Stimulated activated memory B cell treated with anti-CD40 and anti-IgM and Interleukin-4, amounts not matched to agents 10 μg/mL and 1 μg/mL and 100 μg/mL, for 72 hours (primary cell): ENCODE measurements at places on chromosomes 6 and 20.

GRCh38 chr20:46378412-46379009, 27.9 kb downstream of the ELMO2 start:
- ATAC-seq: no peak

DNA sequence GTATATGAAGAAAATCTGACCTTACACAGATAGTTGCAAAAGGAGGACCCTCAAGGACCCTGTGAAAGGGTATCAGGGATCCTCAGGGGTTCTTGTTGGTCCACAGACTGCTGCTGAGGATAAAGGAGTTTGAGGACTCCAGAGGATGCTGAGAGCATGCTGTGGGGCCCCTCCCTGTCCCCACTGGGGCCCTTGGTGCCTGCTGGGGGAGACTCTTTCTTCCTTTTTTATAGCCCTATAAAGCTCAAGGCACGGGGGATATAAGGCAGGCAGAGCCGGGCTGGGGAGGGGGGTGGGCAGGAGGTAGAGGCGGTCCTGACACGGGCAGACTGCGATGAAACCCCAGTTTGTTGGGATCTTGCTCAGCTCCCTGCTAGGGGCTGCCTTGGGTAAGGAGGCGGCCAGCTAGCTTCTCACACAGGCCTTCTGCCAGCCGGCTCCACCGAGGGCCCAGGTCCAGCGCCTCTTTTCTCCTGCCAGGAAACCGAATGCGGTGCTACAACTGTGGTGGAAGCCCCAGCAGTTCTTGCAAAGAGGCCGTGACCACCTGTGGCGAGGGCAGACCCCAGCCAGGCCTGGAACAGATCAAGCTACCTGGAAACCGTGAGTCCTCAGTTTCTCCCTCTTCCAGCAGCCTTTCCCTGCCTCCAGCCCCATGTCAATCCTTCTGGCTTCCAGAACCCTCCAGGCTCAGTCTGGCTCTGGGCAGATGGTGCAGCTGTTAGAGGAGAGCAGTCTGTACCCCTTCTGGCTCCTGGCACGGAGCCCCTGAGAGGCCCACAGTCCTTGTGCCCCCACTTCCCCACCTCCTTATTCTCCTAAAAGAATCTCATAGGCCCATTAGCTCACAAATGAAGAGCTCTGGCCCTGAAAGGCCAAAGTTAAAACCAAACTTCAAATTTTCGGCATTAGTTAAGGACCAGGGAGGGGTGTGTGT, at the start of gene LY6G6D:
Gene LY6G6D, plus strand, starts transcription at position 327 of the 937 bp plus-strand sequence. Its CDS starts 8 bp downstream, at position 335.
- ATAC-seq: no peak

- no peak for ATAC-seq
Observed at GRCh38 chr6:151634336-151634720, 140.5 kb downstream of the CCDC170 start.

DNA sequence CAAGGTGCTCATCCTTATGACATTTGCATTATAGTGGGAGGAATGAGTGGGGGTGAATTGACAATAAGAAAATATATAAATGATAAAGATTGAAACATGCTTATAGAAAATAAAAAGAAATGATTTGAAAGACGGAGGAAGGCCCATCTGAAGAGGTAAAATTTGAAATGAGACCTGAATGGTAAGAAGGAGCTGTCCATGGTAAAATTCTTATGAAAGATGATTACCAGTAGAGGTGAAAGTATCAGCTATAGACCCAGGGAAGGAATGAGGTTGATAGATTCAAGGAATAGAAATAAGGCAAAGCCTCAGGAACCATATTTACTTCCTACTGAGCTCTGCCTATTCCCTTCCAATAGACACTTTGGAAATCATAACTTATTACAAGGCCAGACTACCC, 149.7 kb downstream of the HTR1B start:
- no peak for ATAC-seq

- ATAC-seq: peak; percentile 99
Observed at GRCh38 chr6:85669735-85670194, 27.1 kb upstream of the SYNCRIP start.
